Dermis microvascular lymphatic vessel endothelial cell (primary cell): ENCODE measurements at places on chromosomes 1 and 21. TPM values are rescaled to one million over a fixed set of nuclear protein-coding genes. Genes with fewer than 3 reads are reported as not detected.

TMEM59 gene
- total RNA-seq: 232 and 301 TPM in 2 replicates

PHACTR4 gene
- 14.0 and 18.8 TPM in 2 replicates for total RNA-seq

- no peak for DNase-seq
These were observed 16.1 kb upstream of the CHI3L1 start for GRCh38 chr1:203202431-203203245.

- no peak for DNase-seq
These were observed 40.6 kb downstream of the ARID4B start for GRCh38 chr1:235287208-235287882.
